Activated naive CD8-positive, alpha-beta T cell treated with anti-CD3 and anti-CD28 coated beads for 36 hours (primary cell): ENCODE measurements at places on chromosomes 13 and 19. TPM values are rescaled to one million over a fixed set of nuclear protein-coding genes. Genes with fewer than 3 reads are reported as not detected.

Gene PROZ
- total RNA-seq = 0.14 TPM

Gene FFAR1
- total RNA-seq = 0.08 TPM

Gene ZNF534
- total RNA-seq = not detected

Gene C1QTNF9B
- total RNA-seq = not detected

Gene C19orf12
- total RNA-seq = 32.3 TPM

Gene OLFM4
- not detected for total RNA-seq

DNA sequence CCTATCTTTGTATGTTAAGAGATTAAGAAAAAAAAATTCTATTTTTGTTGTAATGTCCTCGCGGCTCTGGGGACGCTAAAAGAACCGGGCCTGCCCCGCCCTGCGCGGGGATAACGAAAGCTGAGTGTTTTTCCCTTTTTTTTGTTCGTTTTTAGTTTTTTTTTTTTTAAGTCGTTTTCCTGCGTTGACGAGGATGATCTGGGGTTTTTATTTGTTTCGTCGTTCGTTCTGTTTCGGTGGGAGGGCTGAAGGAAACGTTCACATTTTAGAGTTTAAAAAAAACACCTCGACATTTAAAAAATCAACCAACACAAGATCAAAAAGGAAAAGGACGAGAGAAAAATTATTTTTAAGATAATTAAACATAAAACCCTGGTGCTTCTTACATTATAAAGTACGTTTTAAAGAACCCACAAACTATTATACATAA lies 5.6 kb downstream of the LYL1 start:
- no peak for DNase-seq

- no peak for DNase-seq
Observed at GRCh38 chr19:18141031-18141430, 11.9 kb upstream of the PIK3R2 start.

DNA sequence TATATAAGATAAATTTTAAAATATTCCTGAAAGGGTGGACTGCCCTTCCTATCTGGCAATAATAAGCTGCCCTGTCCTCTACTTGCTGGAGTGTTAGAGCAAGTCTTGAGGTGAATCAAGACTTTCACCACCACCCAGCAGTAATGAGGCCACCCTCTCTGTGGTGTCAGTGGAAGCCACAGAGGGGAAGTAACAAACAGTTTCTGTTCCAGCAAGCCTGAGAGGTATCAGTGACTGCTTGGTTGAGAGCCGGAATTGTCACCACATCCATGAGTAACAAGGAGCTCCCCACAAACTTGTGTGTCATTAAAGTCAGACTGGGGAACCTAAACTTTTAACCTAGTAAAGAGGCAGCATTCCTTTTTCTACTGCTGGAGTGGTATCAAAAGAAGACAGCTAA lies 532.7 kb upstream of the SPRY2 start:
- DNase-seq = peak; percentile 0

DNA sequence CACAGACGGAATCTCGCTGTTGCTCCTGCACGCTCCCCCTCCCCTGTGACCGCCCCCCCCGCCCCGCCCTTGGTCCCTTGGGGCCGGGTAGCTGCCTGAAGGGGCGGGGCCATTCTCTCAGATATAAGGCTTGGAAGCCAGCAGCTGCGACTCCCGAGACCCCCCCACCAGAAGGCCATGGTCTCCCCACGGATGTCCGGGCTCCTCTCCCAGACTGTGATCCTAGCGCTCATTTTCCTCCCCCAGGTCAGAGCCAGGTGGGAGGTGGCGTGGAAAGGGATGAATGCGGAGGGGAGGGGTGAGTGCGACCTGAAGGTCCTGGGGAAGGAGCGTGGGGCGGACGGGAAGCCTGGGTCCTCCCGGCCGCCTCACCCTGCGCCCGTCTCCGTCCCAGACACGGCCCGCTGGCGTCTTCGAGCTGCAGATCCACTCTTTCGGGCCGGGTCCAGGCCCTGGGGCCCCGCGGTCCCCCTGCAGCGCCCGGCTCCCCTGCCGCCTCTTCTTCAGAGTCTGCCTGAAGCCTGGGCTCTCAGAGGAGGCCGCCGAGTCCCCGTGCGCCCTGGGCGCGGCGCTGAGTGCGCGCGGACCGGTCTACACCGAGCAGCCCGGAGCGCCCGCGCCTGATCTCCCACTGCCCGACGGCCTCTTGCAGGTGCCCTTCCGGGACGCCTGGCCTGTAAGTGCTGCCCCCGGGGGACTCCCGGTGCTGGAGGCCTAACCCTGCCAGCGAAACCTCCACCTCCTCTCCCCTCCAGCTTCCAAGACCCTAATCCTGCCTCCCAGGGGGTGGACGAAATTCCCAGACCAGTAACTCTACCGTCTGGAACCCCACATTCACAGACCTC lies at the start of gene DLL3:
Gene DLL3, plus strand, starts transcription at position 150 of the 845 bp plus-strand sequence. Its CDS starts 28 bp downstream, at position 178.
- peak; percentile 38 for DNase-seq

GRCh38 chr19:57511484-57511883 lies 11.7 kb downstream of the ZNF773 start:
- DNase-seq = no peak

- no peak for DNase-seq
Observed at GRCh38 chr13:44601586-44601985, 25.5 kb upstream of the TSC22D1 start.

GRCh38 chr19:35307931-35308330 lies 16.0 kb downstream of the MAG start:
- no peak for DNase-seq
